ENCODE measurements at places on chromosomes 6 and 20.

GRCh38 chr6:44110005-44110676 lies 17.1 kb downstream of the MRPL14 start:
- DNase-seq = no peak

DNA sequence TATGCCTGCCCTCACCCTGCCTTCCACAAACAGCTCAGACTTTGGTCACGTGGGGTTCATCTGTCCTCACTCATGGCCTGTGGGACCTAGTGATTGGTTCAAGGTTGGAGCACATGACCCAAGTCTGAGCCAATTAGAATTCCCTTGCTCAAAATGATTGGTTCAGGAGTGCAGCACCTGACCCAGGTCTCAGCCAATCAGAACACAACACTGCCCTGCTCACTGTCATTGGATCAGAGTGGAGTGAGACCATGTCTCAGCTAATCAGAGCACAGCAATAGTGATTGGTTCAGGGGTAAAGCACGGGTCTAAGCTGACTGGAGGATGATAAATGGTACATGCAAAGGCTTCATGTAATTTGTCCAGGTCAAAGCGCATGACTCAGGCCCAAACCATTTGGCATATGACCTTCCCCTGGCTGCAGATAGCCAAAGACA lies 102.2 kb downstream of the PREX1 start:
- no peak for DNase-seq

DNA sequence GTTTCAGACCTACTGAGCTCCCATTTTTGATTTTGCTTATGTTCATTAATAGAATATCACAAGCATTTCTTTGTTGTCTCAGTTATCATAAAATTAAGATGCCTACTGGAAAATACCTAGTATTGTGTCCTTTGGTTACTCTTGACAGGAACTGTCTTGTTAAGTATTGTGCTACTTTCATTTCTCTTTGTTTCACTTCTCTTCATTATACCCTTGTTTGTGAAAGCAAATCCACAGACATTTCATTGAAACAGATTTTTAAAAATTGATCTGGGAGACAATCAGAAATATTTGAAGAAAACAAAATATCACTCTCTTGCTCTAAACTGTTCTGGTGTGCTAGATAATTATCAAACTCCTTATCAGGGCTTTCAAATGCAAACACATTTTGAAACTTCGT lies 290.5 kb upstream of the EYS start:
- no peak for DNase-seq

DNA sequence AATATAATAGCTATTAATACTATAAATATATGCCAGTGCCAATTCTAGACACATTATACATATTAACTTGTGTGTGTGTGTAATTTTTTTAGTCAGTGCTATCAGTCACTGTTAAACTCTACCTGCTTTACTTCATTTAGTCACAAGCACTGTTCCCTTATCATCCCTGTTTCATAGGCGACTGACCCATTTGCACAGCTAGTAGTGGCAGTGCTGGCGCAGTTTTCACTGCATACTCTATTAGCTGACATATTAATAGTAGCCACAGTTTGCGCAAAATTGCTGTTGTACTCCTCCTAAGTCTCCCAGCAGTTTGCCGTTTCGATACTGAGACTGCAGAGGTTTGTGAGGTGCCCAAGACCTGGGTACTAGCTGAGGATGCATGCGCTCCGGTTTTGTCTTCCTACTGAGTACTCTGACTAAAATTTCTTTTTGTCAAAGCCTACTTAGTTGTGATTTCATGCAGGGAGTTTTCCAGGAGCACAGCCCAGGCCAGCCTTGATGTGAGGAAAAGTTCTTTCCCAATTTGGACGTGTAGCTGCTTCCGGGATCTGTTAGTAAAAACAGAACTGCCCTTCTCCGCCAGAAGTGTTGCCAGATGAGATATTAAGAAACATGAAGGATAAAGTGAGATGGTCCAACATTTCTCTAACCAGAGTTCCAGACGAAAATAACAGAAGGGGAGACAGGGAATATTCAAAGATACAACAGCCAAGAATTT lies 5.6 kb downstream of the BAG2 start:
- no peak for DNase-seq

DNA sequence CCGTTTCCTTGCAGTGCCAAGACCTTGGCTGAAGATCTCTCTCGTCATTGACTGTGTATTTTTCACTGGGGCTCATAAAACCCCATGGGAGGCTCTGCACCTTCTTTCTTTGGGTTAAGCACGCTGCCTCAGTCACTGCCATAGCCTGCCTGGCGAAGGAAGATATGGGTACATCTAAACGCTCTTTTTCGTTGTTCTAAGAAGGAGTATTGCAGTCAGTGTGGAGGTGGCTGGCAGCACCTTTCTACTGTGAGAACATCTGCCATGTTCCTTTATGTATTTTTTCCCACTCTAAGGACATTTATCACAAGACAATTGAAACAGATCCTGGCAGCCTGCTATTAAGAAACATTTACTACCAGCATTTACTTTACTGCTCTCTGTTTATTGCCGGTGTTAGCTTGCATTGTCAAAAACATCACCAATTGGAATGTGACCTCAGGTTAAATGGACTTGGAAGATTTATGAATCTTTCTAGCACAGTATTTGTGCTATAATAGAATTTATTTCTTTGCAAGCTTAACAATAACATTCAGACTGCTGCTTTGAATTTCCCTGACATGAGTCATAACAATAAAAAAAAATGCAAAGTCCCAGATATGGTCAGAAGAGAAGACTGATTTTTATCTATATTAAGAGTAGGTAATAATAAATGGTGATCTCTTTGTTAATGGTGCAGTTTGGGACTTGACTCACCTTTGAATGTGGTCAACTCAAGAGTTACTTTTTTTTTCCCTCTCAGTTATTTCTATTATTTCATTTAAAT lies 62.2 kb upstream of the CLDN20 start:
- peak; percentile 10 for DNase-seq

DNA sequence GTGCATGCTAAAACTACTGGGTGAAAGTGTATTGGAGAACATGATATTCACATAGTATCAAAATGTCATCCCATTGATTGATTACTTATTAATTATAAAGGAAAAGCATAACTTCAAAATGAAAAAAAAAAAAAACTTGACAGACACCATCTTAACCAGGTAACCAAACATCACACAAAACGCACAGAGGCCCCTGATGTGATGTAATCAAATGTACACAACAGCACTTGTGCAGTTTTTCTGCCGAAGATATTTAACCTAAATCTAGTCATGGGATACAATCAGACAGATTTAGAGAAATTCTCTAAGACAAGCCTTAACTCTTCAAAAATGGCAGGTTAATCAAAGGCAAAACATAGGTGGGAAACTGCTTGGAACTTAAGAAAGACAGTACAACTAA lies 102.0 kb upstream of the TENT5A start:
- DNase-seq = no peak

DNA sequence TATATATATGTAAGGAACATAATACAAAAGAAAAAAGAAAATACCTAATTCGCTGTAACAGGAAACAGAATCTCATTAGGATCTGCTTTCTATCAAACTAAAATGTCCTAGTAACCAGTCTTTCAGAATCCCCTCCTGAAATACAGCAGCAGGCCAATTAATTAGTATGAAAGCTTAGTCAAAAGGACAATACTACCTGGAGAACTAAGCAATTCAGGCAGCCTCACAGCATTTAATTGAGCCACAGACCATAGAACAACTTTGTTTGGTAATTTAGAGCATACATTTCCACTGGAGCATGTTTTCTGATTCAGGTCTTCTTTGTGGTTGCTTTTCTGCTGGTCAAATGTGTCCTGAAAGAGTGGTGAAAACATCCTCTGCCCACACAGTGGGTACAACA lies 516.0 kb downstream of the LMBRD1 start:
- DNase-seq = no peak

- DNase-seq = no peak
Measured at GRCh38 chr6:157673596-157673995, 149.4 kb upstream of the SNX9 start.
